ENCODE measurements at places on chromosomes 6 and 20.

GRCh38 chr20:50913690-50914375, 17.4 kb downstream of the ADNP start:
- DNase-seq = no peak

DNA sequence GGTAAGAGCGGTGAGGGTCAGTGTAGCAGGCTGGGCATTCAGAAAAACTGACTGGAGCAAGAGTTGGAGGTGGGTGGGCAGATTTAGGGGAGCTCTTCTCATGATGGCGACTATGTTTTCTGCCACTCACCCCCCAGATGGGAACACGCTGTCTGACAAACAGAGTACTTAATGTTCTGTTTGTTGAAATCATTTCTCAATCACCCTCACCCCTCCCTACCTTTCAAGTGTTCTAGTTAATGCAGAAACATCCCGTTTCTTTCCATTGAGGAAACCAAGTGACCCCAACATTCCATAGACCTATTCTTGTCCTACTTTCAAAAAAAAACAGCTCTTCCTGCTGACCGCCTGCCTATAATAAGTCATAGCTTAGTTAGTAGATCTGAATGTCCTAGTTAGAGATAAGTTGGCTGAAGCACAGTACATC, 132.5 kb upstream of the NEDD9 start:
- no peak for DNase-seq

GRCh38 chr20:58188527-58188926, 39.9 kb downstream of the ANKRD60 start:
- DNase-seq = no peak

GRCh38 chr6:83096791-83097190, 29.3 kb downstream of the DOP1A start:
- no peak for DNase-seq

DNA sequence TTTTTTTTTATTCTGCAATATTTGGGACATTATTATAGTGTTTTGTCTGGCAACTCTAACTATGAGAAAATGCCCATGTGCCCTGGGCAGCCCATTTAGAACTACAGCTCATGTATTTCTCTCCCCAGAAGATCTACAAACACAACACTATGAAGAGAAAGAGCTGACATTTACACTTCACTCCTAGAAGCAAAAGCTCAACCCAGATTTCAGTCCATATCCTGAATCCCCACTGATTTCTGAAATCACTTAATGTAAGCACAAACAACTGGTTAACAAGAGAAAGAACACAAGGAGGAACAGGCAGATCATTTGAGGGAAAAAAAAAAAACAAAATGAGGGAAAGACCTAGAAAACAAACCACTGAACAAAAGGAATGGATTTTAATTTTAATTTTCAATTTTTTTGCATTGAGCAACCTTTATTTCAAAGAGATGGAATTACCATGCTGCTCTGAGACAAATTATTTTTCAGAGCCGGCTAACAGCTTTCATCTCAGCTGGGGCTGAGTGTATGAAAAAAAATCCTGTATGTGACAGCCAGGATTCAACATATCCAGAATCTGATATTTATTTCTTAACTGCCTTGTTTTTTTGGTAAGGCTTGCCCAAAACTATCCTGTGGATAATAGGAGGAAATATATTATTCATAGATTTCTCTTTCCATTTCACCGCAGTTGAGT, 32.5 kb downstream of the KIAA0319 start:
- no peak for DNase-seq

All from stimulated activated CD4-positive, alpha-beta T cell treated with anti-CD3 and anti-CD28 coated beads, Interleukin-1b, Interleukin-23, amount 100 ng/mL, for 24 hours (primary cell).